ENCODE measurements at places on chromosomes 3 and 15.

DNA sequence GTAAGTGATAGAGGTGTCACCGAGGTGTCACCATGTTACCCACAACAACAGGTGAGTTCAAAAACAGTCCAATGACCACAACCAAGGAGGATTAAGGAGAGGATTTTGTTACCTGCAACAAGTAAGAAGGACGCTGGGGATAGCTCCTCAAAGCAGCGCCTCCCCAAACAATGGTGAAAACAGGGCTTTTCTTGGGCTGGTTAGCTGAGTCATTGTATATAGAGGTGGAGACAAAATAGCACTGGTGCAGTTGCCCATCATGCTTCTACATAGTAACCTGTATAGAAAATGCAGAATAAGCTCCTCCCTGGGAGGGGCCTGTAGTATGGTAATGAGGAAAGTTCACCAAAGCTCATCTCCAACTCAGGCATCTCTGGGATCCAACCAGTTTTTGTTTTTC lies 116.9 kb upstream of the EIF1B start:
- DNase-seq = no peak

DNA sequence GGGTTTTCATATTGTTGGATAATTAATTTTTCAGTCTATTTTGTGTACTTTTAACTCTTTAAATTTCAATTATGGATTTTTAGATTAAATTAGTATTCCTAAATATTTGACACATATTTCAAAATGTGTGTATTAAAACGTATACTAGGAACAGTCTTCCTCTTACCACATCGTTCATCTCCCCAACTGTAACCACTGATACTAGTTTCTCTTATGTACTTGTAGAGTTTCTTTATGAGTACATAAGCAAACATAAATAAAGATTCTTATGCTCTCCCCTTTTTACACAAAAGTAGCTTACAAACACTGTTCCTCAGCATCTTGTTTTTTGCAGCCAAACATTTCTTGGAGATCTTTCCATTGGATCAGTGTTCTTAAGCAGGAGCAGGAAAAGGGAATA lies 45.9 kb downstream of the CMSS1 start:
- no peak for DNase-seq

DNA sequence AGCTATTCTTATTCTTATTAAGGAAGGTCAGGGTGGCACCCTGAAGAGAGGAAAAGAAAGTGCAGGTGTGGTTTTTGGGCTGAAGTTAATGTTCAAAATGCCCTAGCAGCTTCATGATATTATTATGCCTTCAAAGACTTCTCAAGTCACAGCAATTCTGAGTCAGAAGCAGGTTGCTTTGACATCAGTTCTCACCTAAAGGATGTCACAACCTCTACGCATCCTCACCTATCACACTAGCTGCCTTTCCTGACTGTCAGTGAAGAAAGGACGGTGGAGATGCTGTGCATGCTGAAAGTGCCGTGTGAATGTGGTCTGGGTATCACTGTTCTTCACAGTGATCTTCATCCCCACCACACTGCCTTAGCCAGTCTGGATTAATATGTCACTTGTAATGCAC lies 49.6 kb downstream of the NPTN start:
- DNase-seq = no peak

DNA sequence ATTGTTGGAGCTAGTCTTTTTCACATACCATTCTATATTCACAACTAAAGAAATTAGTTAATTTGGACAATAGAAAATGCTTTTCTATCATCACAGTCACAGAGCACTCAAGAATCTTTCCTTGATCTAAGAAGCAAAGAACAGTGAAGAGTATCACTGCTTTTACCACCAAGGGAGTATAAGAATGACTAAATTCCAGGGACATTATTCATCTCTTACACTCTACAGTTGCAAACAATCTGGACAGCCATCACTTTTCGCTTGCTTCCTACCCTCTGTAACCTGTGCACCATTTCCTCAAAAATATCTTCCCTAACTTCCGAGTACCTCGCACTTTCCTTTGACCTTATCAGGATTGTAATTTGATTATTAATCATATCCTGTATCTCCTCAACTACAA lies 359.5 kb upstream of the TMCO5A start:
- DNase-seq = no peak

- no peak for DNase-seq
These were observed 96.3 kb upstream of the BCL6 start for GRCh38 chr3:187841560-187841959.

DNA sequence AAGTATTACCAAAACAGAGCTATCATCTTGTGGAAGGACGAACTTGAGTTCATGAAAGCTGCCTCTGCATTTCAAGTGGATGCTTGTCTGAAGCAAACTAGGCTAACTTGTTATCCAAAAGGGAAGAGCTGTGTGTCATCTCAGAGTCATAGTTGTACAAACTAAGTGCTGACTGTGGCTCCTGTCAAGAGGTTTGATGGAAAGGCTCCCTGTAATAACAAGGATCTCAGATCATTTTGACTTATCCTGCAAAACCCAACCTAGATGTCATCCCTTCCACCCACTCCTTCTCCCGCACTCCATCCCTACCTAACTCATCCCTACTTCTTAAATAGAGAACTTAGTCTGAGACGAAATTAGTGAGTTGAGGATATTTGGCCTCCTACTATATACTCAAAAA lies 110.8 kb downstream of the NR2E3 start:
- DNase-seq = no peak

GRCh38 chr3:81980596-81981494 lies 219.4 kb upstream of the GBE1 start:
- no peak for DNase-seq

- no peak for DNase-seq
These were observed 691.7 kb upstream of the CBLB start for GRCh38 chr3:106560451-106560966.

DNA sequence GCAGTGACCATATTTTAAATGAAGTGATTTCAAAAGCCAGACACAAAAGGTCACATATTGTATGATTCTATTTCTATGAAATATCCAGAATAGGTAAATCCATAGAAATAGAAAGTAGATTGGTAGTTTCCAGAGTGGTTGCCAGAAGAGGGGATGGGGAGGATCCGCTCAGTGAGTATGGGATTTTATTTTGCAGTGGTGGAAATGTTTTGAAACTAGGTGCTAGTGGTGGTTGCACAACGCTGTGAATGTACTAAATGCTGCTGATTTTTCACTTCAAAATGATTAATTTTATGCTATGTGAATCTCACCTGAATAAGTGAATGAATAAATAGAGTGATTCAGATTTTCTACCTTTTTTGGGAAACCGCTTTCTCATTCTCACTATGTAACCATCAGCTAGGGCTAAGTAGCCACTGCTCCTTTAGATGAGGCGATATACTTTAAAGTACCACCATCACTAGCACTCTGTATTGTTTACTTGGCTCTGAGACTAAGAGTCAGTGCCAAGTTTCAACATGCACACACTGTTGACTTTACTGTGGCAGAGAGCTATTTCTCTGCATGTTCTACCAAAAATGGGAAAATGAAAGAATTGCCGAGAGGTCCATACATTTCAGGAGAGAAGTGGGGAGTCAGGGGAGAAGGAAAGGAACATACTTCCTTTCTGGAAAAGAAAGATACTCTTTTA lies 90.7 kb upstream of the GOLIM4 start:
- DNase-seq = peak; percentile 0

GRCh38 chr3:174951498-174952005 lies 92.4 kb downstream of the NAALADL2 start:
- no peak for DNase-seq

- DNase-seq = no peak
These were observed 521.0 kb downstream of the GABRG3 start for GRCh38 chr15:27491666-27492621.

DNA sequence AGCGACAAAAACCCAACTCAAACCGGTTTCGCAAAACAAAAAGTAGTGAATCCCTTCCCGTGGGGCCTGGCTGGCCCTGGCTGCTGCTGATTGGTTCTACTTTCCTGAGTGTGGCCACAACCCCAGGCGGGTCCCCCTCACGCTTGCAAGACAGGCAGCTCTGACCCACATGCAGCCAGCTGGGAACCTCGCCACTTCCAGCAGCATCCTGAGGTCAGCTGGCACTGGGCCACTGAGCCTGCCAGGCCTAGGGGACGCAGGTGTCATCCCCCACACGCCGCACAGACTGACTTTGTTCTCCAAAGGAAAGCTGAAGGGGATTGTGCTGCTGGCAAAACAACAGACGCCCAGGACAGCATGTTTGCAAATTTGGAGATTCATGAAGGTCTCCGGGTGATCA lies 111.1 kb downstream of the TPRA1 start:
- peak; percentile 27 for DNase-seq

- no peak for DNase-seq
These were observed 98.1 kb downstream of the ZPLD1 start for GRCh38 chr3:102532901-102533300.

DNA sequence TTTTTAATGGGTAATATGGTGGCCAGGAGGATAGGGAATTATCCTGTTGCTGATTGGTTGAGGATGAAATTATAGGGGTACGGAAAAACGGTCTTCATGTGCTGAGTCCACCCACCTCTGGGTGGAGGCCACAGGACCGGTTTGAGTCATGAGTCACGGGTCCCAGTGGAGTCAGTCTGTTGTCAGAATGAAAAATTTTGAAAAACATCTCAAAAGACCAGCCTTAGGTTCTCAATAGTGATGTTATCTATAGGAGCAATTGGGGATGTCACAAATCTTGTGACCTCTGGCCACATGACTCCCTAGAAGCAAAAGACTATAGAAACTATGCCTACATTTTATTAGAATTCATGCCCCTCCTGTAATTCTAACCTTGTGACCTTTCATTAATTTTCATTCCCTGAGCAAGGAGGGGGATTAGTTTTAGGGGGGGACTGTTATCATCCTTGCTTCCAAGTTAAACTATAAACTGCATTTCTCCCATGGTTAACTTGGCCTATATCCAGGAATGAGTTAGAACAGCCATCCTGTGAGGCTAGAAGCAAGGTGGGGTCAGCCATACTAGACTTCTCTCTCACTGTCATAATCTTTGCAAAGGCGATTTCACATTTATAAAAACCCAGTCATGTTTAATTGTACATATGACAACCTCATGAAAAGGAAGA lies 101.2 kb downstream of the TCF12 start:
- no peak for DNase-seq

DNA sequence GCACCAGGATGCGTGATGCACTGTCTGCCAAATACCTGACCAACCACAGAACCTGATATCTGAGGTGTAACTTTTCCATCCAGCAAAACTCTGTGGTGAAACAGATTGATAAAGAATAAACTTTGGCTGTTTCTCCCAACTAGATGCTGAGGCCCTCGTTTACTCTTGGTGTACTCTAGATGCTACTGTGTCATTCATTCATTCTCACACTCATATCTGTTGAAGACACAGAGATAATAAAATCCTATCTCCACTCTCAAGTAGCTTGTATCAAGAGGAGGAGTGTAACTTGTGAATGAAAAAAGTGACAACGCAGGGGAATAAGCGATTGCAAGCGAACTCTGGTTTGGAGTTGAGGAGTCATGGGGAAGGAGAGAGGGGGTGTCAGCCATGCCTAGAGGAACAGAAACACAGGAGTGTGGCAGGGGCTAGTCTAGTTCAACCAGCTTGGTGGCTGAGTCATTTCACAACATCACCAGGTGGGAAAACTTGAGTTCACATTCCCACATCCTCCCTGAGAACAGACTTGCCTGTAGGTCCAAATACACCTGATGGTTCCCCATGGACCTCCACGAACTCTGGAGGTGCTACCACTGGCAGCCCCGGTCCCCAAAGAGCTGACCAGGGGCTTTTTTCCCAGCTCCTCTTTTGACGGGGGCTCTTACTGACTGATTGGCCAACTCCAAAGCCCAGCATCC lies 73.3 kb upstream of the SNRK start:
- no peak for DNase-seq

GRCh38 chr15:63727542-63727941 lies 106.2 kb downstream of the HERC1 start:
- DNase-seq = no peak

GRCh38 chr15:58388211-58388610 lies 43.6 kb upstream of the LIPC start:
- no peak for DNase-seq

DNA sequence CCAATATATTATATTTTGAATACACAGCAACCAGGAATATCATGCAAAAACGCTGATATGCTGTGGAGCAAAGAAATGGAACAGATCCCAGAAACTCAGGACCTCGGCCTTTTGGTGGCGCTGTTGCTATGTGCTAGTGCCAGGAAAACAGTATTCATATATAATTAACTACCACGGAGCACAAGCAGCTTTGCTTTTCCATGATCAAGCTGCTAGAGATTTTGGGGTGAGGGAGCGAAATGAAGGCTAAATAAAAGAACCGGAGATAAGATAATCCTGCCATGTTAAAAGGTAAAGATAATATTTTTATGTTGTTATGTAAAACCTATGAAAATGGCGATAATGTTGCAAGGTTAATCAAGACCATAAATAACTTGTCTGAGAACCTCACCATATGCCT lies 157.7 kb upstream of the FAM3D start:
- peak; percentile 22 for DNase-seq

DNA sequence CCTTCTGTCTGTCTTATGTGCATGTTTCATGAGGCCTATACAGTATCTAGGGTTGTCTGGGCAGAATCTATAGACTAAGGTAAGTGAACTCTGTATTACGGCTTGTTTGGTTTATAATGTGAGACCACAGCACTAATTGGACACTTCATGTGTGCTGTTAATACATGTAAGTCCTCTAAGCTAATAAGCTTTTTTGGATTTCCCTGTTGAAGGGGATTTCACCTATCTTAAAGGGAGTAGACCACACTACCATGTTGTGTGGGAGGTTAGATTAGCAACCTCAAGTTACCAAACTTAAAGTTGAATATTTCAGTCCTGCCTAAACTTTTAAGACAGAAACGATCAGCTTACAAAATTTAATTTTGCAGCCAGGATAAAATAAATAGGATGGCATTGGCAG lies 189.8 kb upstream of the GOLIM4 start:
- no peak for DNase-seq

DNA sequence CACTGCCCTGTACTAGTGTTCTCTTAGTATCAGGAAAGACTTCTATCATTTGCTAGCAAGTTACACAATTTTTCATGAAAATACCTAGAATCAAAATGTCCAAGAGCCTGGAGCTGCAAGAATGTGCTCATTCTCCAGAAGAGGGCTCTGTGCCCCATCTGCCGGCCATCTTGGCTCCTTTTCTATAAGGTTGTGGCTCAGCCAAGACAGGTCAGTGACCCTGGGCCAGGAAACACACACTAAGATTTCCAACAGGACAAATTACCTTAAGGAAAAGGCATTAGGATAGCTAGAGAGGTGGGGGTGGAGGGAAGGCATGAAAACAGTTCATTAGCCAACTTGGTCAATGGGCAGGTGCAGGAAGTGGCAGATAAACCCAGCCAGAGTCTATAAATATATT lies 20.7 kb downstream of the TIMP4 start:
- no peak for DNase-seq

DNA sequence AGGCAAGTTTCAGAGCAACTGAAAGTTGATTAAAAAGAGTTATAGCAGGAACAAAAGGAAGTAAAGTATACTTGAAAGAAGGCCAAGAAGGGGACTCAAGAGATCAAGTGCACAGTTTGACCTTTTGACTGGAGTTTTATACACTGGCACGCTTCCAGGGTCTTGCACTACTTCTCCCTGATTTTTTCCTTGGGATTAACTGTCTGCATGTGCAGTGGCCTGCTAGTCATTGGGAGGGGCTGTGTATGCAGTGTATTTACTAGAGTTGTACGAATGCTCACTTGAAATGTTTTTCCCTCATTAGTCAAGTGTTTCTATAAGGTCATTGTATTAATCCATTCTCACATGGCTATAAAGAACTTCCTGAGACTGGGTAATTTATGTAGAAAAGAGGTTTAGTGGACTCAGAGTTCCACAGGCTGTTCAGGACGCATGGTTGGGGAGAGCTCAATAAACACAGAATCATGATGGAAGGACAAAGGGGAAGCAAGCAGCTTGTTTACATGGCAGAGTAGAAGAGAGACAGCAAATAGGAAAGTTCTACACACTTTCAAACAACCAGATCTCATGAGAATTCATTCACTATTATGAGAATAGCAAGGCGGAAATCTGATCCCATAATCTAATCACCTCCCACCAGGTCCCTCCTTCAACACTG lies 571.8 kb downstream of the ZPLD1 start:
- no peak for DNase-seq
